ENCODE measurements at places on chromosomes 6 and 20.

DNA sequence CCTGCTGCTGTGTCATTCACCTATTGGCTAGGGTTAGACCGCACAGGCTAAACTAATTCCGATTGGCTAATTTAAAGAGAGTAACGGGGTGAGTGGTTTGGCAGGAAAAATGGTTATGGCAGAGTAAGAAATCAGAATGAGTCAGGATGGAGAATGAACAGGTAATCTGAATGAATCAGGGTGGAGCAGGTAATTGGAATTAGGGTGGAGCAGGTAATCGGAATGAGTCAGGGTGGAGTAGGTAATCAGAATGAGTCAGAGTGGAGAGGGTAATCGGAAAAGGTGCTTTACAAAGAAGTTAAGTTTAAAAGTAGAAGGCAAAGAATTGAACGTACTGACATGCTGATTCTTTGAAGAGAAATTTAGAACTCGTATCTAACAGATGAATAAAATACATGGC lies 11.7 kb downstream of the SLC35A1 start:
- no peak for DNase-seq

- DNase-seq: no peak
These were observed 6.4 kb upstream of the SNRPB start for GRCh38 chr20:2476742-2477615.

DNA sequence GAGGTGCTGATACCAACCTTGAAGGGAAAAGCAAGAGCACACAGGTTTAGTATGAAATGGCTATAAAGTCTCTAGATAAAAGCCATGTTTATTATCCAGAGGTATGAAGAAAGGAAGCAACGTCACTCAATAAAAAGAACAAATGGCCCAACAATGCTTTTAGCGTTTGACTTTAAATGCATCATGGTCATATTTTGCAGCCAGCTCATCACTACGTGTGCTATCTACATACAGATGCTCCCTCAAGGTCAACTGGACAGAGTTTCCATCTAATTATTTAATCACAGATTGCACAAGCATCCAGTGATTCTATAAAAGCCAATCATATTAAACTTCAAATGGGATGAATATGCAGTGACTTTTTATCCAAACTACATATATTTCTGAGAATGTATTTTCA lies 127.6 kb upstream of the SYNDIG1 start:
- DNase-seq: no peak

DNA sequence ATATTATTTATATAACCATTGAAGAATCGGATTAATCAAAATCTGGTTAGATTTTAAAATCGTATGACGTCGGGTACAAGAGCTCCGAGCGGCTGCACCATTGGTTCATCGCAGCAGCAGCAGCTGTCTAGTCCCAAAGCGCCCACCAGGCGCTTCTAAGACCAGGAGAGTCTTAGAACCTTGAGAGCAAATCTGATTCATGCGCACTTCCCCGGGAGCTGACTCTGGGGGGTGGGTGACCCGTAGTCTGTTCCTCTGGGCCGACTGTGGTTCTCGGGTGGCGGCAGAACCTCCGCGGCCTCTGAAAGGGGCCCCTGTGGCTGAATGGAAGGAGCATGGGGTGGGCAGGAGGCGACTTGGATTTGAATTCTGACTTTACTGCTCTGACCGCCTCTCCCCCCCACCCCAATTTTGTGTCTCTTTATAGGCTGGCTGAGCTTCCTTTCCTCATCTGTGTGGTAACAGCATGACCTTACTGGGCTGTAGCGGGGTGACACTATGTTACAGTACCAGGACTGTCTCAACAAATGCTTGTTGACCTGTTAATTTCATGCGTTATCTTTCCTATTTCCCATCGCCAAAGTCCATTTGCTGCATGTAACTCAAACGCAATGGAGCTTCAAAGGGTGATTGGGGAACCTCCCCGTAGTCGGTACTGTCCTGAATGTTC lies 119.7 kb downstream of the RTN4IP1 start:
- DNase-seq: no peak

GRCh38 chr6:135270676-135271536 lies 89.8 kb downstream of the MYB start:
- DNase-seq: peak; percentile 7

- DNase-seq: no peak
These were observed 5.8 kb upstream of the ZSCAN23 start for GRCh38 chr6:28449056-28449455.

DNA sequence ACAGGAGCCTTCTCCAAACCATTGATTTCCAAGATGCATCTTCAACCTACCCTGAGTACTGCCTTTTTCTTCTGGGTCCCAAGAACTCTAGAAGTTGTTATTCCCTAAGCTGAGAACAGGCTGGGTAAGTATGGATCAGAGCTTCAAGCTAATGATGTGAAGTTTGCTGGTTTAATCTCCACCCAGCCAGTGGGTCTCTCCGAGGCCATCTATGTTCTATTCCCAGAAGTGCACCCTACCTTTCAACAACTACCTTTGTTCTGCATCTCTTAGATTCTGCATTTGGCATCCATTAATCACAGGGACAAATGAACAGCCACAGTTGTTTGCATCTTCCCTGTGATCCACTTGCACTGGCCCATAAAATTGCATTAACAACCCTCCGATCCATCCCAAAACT lies 246.2 kb downstream of the HIVEP2 start:
- no peak for DNase-seq

GRCh38 chr6:45160305-45160704 lies 167.8 kb upstream of the RUNX2 start:
- DNase-seq: no peak

DNA sequence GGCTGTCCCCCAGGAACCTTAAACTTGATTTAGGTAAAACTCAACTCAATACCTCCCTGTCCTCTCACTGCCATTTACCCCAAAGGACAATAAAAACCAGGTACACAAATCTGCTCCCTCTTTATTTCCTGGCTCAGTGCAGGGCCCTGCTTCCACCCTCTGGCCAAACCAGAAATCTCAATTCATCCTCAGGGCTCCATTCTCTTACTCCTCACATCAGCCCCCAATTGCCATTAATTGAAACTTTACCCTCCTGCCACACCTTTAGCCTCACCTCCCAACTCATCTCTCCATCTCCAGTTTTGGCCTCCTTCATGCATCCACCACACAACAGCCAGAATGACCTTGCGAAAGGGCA lies 10.5 kb downstream of the ZBTB2 start:
- DNase-seq: no peak

- no peak for DNase-seq
These were observed 36.4 kb upstream of the SASH1 start for GRCh38 chr6:148306286-148306685.

DNA sequence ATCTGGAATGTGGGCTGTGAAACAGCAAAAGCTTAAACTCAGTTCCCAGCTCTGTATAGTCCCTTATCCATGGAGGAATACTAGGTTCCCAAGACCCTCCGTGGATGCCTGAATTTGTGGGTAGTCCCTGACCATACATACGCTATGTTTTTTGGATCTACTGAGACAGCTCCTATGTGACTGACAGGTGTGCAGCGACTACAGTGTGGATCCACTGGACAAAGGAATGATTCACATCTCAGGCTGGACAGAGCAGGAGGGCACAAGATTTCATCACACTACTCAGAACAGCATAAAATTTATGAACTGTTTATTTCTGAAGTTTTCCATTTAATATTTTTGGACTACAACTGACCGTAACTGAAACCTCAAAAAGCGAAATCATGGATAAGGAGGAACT lies 125.3 kb downstream of the MAP7 start:
- DNase-seq: no peak

Data from NCI-H1092 (cell line).